ENCODE measurements at places on chromosomes 7 and 10.
A peak's percentile ranks its signal among the peaks of the same experiment; 100 is the strongest.

DNA sequence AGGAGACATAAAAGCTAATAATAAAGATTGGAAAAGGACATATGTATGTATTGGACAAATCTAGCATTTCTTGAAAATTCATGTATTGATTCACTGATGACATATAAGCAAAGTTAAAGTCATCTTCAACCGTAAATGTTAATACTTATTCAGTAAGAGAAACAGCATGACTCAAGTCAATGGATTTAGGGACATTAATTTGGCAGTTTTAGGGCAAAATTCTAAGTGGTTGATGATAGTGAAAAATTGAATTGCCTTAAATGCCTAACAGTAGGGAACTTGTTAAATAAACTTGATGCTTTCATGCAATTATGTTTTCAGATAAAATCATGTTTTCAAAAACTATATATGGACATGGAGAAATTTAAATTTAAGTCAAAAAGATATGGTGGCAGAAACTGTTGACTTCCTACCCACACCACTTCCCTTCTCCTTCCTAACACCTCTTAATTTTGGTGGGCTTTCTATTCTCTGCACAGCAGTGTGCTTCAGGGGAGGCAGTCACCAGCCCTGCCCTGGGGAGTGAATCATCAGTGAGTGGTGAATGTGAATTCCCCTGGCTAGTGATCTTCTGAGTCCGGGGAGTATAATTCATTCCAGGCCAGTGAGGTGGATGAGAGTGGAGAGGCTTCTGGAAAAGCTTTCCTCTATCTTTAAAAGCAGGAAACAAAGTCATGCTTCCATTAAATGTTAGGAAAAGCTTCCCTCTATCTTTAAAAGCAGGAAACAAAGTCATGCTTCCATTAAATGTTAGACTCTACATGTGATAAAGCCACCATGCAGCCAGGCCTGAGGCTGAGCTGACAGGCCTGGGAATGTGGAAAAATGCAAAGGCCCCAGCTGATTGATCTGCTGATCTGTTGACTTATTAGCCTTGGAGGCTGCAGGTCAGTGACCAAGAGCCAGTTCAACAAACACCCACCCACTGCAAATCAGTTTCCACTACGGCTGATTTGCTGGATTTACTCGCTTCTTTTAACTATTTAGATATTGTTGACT, 25.2 kb upstream of the ITGB1 start:
- peak; percentile 89 for DNase-seq

GRCh38 chr7:5143106-5143505, 46.9 kb upstream of the WIPI2 start:
- no peak for DNase-seq

GRCh38 chr10:96758423-96758822, 38.1 kb upstream of the PIK3AP1 start:
- no peak for DNase-seq

- DNase-seq, result no peak
Measured at GRCh38 chr7:158975526-158976467, 119.4 kb downstream of the DYNC2I1 start.

GRCh38 chr10:36608251-36608650, 517.1 kb upstream of the ANKRD30A start:
- DNase-seq, result peak; percentile 12

GRCh38 chr10:122696687-122697086, 3.0 kb downstream of the C10orf120 start:
- DNase-seq, result no peak

DNA sequence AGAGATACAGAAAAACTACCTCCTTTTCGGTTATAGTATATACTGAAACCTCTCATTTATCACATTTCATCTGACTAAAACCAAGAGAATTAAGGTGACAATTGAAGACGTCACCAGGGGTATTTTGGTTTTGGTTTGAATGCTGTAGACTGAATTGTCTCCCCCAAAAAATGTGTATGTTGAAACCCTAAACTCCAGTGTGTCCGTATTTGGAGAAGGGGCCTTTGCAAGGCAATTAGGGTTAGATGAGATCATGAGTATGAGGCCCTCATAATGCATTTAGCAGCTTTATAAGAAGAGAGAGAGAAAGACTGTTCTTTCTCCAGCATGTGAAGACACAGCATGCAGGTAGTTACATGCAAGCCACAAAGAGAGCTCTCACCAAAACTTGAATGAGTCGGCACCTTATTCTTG, 59.5 kb downstream of the CACNA2D1 start:
- no peak for DNase-seq

- DNase-seq, result no peak
Measured at GRCh38 chr10:78269060-78269459, 235.4 kb downstream of the RPS24 start.

DNA sequence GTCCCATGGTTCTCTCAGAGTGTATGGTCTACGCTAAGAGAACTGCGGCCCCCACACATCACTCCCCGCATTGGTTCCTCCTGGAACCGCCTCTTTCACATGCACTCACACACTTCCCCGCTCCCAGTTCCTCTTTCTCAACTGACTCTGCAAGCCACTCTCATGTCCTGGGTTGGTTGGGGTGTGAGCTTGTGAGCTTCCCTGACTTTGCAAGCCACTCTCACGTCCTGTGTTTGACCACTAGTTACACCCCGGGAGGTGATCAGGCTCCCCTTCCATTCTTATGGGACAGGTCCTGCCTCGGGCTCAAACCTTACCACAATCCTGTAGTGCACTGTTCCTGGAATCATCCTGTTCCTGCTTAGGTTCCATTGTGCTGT, 105.0 kb downstream of the TRIM24 start:
- no peak for DNase-seq

- peak; percentile 59 for DNase-seq
Measured at GRCh38 chr10:3623746-3624145, 161.3 kb downstream of the KLF6 start.

- DNase-seq, result no peak
Measured at GRCh38 chr10:112584276-112584675, 137.3 kb downstream of the VTI1A start.

DNA sequence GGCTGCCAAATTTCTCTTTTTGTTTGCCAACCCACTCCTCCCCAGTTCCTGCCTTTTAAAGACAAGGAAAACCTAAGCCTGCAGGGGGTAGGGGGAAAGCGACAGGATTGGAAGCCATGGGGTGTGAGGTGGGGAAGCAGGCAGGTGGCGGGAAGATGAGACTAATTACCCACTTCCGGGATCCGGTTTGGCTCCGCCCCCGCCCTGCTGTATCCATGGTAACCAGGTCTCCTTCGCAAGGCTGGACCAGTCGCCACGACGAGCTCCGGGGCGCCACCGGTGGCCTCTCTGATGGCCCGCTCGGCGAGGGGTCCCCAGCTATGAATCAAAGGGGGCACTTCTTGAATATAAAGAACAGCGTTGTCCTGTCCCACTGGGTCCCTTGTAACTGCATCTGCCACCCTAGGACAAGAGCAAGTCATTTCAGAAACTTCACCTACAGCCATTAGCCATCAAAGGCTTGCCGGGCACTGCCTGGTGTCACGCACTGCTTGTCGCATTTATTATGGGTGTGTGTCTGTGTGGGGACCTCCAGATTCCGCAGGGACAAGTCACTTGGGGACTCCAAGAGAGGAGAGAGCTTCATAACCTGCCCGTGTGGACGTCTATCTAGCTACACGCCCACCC, 55.4 kb upstream of the LMTK2 start:
- DNase-seq, result no peak

DNA sequence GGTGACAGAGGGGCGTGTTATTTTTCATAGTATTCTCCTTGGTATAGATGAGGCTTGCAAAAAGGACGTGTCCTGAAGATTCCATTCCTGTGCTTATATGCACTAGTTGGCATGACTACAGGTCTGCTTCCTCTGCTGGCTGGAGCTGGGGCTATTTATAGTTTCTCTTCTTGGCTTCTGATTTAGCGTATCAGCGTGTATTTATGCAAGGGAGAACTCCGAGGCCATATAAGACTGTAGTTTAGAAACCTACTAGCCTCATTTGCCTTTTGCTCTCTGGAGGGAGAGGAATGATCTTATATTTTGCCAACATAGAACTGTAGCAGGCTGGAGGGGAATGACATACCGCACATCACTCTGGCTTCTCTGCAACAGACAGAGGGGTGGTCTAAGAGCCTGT, 39.7 kb downstream of the CACNB2 start:
- DNase-seq, result no peak

DNA sequence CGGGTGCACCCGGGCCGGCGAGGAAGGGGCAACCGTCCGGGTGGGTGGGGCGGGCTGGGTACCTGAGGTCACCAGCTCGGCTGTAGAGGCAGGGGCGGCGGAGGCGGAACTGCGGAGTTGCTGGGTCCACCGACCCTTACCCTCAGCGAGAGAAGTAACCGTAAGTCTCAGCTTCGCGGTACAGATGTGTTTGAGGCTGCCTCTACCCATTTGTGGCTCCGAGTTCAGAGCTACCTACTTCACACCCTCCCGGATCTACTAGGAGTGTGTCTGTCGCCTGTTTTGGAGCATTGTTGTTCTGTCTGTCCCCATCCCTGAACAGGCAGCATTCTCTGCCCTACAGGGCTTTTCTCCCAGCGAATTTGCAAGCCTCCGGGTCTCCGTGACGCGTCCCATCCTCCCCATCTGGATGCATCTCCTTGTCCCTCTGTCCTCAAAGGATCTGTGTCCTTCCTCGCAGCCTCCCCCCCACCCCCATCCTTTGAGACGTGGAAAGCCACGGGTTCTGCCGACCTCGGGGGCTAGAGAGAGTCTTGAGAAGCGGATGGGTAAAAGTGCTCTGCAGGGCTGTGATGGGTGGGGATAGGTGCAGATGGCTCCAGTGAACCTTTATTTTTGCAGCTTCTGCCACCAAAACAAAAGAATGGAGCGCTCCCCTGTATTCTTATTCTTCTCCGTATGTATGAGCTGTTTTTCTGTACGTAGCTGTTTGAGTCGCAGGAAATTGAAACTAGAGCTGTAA, 757 bp downstream of the ANKIB1 start:
- DNase-seq, result no peak

DNA sequence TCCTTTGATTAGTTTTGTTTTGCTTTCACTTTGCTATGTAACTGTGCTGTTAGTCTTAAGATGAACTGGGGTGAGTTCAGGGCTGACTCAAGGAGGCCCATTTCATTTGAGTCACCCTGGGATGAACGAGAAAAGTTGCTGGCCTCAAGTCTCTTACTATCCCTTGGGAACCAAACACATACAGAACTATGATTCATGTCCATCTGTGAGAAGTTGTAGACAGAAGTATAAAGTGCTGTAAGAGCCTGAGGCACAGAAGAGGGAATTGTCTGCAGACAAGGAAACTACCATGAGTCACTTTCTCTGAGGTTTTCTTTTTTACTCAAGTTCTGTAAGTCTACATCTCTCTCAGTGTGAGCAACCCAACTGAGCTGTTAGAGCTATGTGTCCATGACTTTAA, 179.8 kb upstream of the CSTF2T start:
- peak; percentile 97 for DNase-seq

DNA sequence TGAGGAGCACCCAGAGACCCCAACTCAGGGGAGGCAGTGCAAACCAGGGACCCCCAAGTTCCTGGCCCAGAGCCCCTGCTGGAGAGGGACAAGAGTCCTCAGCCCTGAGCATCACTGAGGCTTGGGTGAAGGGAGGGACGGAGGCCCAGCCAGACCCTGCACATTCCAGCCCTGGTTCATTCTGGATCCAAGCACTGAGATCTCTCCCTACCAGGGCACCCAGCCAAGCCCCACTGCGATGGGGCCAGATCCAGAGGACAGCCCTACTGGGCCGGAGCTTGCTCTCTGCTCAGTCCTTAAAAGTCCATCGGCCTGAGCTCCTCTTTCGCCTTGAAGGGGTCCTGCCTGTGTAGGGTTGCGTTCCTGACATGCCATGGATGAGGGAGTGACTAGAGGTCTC, 40.5 kb upstream of the RABGEF1 start:
- DNase-seq, result no peak

DNA sequence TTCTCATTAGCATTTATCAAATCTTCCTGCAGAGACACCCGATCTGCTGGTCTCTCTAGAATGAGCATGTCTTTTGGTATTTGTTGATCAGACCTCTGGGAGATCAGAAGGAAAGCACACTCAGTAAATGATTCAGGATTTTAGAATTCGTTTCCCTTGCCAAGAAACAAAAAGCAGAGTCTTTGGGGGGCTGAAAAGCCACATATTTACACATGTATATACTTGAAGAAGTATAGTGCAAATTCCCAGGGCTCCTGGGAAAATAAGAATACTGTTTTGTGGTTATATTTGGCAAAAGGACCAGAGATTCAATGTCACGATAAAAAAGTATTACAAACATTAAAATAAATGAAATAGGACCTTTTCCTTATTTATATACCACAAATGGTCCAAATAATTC, 100.2 kb downstream of the AGMO start:
- DNase-seq, result peak; percentile 98

- no peak for DNase-seq
Measured at GRCh38 chr10:80281292-80281691, 8.2 kb downstream of the MAT1A start.

GRCh38 chr7:2864999-2865670, 21.0 kb upstream of the GNA12 start:
- DNase-seq, result peak; percentile 48

DNA sequence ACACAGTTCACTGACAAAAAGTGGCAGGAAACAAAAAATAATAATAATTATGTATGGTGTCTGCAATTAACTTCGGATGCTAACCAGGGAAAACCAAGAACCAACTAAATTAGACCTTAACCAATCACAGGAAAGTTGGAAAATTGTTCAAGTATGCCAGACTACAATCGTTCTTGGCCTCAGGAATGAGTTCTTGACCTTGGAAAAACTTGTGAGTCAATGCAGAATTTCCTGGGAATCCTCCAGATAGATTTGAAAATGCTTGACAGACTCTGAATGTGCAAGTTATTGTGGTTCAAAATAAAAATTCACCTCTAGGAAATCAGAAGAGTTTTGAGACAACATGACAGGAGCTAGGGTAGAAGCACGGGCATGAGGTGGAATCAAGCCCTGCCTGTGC, 171.5 kb downstream of the C7orf25 start:
- DNase-seq, result no peak

DNA sequence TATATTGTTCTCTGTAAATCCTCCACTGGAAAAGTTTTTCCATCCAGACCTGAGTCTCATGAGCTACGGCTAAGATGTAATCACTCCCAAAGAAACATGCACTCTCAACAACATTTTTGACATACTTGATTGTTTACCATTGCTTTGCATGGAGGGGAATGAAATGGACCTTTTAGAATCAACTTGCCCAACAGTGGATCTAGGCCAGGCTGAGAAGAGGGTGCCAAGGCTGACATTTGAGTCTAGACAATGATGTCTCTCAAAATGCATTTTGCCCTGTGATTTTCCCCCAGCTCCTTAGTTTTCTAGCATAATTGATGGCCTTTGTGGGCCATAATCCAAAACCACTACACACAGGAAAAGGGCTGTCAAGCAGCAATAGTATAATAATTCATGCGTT, 297.9 kb upstream of the KLF6 start:
- DNase-seq, result no peak

DNA sequence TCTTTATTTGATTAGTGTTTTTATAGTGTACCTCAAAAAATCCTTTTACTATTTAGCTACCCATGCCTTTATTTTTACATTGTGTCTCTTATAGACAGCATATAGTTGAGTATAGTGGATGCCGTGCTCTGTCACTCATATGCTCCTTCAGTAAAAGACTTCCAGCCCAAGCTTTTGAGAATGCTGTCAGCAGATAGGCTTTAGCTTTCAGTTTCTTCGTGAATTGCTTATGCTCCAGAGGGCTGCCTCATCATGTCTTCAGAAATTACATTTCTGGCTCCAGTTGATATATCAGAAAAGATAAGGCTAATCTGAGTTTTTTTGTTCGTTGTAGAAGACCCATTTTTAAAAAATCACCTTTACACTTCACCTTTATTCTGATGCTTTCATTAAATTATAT, 332.0 kb downstream of the NXPH1 start:
- DNase-seq, result no peak
